Right atrium auricular region (tissue), 2 donors: ENCODE measurements at places on chromosomes 5 and 9. TPM values are rescaled to one million over a fixed set of nuclear protein-coding genes. Genes with fewer than 3 reads are reported as not detected.

Gene ANKRD18B
- not detected for total RNA-seq

Gene MRPL50
- total RNA-seq: 12.5 TPM

Gene BHMT2
- total RNA-seq: 8.1 TPM

DNA sequence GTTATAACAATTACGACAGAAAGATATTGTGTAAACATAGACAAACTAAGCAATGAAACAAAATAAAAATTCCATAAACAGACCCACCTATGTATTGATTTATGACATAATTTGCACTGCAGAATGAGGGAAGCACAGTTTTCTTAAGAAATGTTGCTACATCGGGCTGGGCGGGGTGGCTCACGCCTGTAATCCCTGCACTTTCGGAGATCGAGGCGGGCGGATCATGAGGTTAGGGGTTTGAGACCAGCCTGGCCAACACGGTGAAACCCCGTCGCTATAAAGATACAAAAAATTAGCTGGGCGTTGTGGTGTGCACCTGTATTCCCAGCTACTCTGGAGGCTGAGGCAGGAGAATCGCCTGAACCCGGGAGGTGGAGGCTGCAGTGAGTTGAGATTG lies 1344.4 kb upstream of the WWC1 start:
- H3K27me3 ChIP-seq: no peaks in the 10 kb centered on the region
- no peaks in the 10 kb centered on the region for H3K4me1 ChIP-seq
- H3K36me3 ChIP-seq: no peaks in the 10 kb centered on the region
- H3K27ac ChIP-seq: no peak overlapping the region
- DNase-seq: no peak
- no peak overlapping the region for H3K4me3 ChIP-seq

Gene C5
- 0.82 TPM for total RNA-seq

Gene FSD1L
- total RNA-seq: 1.7 TPM

- no peaks in the 10 kb centered on the region for H3K27me3 ChIP-seq
- peak overlapping the region; percentile 61 for H3K27ac ChIP-seq
- DNase-seq: no peak
- H3K36me3 ChIP-seq: no peaks in the 10 kb centered on the region
- no peak overlapping the region for H3K4me3 ChIP-seq
- peaks cover 19% of the 10 kb centered on the region for H3K4me1 ChIP-seq
Observed at GRCh38 chr9:133492061-133493021, 13.4 kb upstream of the SLC2A6 start.

- DNase-seq: no peak
- H3K36me3 ChIP-seq: no peaks in the 10 kb centered on the region
- H3K27me3 ChIP-seq: no peaks in the 10 kb centered on the region
- no peaks in the 10 kb centered on the region for H3K4me1 ChIP-seq
Observed at GRCh38 chr5:173535166-173535975, 81.1 kb downstream of the BOD1 start.

Gene ELOVL7
- 0.43 TPM for total RNA-seq

- H3K4me3 ChIP-seq: no peak overlapping the region
- no peaks in the 10 kb centered on the region for H3K27me3 ChIP-seq
- DNase-seq: no peak
- H3K4me1 ChIP-seq: no peaks in the 10 kb centered on the region
- H3K36me3 ChIP-seq: no peaks in the 10 kb centered on the region
- no peak overlapping the region for H3K27ac ChIP-seq
Observed at GRCh38 chr5:160637357-160638090, 214.5 kb downstream of the ATP10B start.

DNA sequence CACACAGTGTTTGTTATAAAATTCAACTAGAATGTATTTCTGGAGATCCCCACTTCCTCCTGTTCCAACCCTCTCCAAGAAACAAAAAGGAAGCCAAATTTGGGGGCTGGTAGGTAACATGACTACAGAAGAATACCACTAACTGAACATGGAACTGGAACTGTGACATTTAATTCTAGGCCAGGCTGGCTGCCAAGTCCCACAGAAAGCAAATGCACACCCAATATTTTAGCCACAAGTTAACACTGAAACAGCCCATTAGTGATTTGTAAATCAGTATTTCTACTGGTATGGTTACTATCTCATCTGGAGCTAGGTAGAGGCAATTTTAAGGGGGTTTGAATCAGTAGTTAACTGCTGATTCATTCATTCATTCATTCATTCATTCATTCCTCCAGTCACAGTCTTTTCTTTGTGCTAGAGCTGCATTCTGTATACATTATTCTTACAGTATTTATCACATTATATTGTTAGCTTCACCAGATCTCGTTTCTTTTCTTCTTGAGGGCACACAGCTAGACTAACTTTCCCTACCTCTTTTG lies 131.7 kb upstream of the GDNF start:
- H3K27me3 ChIP-seq: no peaks in the 10 kb centered on the region
- no peak for DNase-seq
- H3K36me3 ChIP-seq: no peaks in the 10 kb centered on the region
- no peak overlapping the region for H3K4me3 ChIP-seq
- no peaks in the 10 kb centered on the region for H3K4me1 ChIP-seq

Gene FAXDC2
- total RNA-seq: 24.6 TPM

DNA sequence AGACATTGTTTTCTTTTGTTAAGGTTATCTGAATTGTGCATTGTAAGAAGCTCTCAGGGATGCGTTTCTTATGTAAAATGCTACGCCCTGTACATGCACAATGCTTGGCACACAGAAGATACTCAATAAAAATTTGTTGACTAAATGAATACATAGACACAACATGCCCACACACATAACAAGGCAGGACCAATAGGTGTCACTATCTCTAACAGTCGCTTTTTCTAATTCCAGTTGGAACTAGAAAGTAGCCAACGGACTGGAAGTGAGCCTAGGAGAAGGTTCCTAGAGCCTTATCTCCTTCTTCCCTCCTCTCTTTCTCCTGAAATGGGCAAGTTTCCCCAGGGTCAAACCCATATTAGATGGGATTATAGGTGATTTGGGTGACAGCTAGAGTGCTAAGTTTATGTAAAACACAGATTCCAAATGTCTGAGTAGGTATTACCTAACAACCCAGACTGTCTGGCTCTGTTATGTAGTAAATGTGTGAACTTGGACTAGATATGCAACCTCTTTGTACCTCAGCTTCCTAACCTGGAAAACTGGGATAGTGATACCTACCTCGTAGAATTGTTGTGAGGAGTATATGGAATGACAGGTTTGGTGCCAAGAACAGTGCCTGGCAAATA lies 603.0 kb downstream of the RAB3C start:
- no peak overlapping the region for H3K4me3 ChIP-seq
- no peaks in the 10 kb centered on the region for H3K27me3 ChIP-seq
- DNase-seq: no peak
- H3K4me1 ChIP-seq: no peaks in the 10 kb centered on the region
- H3K36me3 ChIP-seq: no peaks in the 10 kb centered on the region

DNA sequence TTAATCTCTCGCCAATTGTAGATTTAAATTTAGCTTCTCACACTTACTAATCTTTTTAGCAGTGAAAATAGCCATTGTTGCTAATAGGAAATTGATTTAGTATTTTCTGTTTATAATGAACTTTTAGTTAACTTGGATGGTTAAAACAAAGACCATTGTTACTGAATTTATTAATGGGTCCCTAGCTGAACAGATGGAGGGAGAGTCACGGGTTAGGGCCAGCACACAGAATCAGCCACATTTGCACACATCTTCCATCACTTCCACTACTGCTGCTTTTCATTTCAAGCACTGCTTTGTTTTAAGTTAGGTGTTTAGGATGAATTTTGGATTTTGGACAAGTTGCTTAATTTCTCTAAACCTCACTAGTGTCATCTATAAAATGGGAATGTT lies 125.9 kb upstream of the ADAMTSL1 start:
- no peaks in the 10 kb centered on the region for H3K4me1 ChIP-seq
- H3K4me3 ChIP-seq: no peak overlapping the region
- no peak for DNase-seq

- peak overlapping the region; percentile 100 for H3K27ac ChIP-seq
- H3K27me3 ChIP-seq: no peaks in the 10 kb centered on the region
- H3K4me1 ChIP-seq: peaks cover 3% of the 10 kb centered on the region
Observed at GRCh38 chr9:34989946-34990635, 546 bp downstream of the DNAJB5 start.

DNA sequence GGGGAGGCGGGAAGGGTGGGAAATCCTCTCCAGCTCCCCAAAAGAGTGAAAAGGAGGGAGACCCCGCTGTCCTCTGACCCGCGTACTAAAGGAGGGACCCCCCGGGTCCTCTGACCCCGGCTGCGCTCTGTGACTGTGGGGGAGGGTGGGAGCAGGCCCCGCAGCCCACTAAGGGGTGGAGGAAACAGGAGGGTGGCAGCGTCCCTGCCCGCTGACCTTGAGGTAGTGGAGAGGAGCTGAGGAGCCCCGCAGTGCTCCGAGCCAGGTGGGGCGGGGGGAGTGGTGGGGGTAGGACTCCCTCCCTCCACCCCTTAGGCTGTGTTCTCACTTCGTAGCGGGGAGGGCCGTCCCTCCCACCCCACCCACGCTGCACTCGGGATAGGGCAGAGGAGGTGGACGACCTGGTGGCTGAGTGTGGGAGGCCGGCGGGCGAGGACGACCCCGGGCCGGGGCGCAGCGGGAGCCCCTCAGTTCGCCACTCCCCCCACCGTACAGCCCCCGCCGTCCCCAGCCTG lies 449 bp upstream of the ADCY2 start:
- no peak for DNase-seq
- peak overlapping the region; percentile 14 for H3K4me3 ChIP-seq
- H3K4me1 ChIP-seq: peaks cover 18% of the 10 kb centered on the region
- H3K36me3 ChIP-seq: no peaks in the 10 kb centered on the region
- H3K27me3 ChIP-seq: peaks cover 3% of the 10 kb centered on the region

GRCh38 chr9:70053864-70054263 lies 10.2 kb downstream of the MAMDC2 start:
- no peaks in the 10 kb centered on the region for H3K36me3 ChIP-seq
- H3K4me3 ChIP-seq: no peak overlapping the region
- H3K4me1 ChIP-seq: no peaks in the 10 kb centered on the region
- no peak for DNase-seq
- H3K27me3 ChIP-seq: no peaks in the 10 kb centered on the region

Gene SLC36A2
- total RNA-seq: not detected
